ENCODE measurements at places on chromosomes 5 and 9.
A peak's percentile ranks its signal among the peaks of the same experiment; 100 is the strongest.

DNA sequence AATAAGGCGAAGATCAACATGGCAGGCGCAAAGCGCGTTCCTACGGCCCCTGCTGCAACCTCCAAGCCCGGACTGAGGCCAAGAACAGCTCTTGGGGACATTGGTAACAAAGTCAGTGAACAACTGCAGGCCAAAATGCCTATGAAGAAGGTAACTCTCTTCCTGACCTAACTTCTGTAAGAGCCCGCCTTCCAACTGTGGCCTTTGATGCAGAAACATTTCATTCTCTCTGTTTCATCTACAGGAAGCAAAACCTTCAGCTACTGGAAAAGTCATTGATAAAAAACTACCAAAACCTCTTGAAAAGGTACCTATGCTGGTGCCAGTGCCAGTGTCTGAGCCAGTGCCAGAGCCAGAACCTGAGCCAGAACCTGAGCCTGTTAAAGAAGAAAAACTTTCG is 979 bp downstream of the CCNB1 start:
- DNase-seq, result no peak

DNA sequence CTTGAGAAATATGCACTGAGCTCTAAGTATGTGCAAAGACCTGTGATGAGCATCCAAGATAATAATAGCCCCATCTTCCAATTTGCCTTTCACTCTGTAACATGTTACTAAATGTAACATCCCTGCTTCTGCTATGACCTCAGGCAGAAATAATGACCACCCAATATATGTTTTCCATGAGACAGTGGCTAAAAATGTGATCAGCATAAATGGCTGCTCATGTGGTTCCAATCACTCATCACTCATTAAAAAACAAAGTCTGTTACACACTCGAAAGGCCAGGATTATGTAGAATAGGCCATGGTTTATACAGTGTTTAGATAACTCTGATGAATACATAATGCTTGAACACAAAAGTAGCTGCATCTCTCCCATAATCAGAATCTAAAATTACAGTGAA is 71.4 kb upstream of the MOCS2 start:
- no peak for DNase-seq

- DNase-seq, result peak; percentile 7
Observed at GRCh38 chr5:161676103-161676502, 9.4 kb upstream of the GABRA6 start.

GRCh38 chr5:147887026-147887627 is 8.6 kb downstream of the SCGB3A2 start:
- no peak for DNase-seq

- no peak for DNase-seq
Observed at GRCh38 chr9:98249771-98250170, 5.7 kb downstream of the TBC1D2 start.

GRCh38 chr5:142811866-142812557 is 41.8 kb downstream of the ARHGAP26 start:
- no peak for DNase-seq

DNA sequence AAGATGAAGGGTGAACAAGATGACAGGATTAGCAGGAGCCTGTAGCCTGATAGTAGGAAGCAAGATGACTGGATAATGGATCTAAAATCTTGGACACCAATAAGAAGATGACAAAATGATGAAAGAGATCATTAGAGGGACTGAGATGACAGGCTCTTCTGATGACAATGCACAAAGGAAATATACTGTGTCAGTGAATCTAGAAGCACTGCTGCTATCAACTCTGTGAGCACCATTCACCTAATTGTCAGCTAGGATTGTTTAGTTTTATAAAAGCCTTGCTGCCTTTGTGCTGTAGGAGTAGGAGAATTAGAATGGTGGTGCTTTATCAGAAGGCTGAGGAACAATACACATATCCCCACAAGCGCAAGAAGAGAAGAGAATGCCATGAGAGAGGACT is 1127.8 kb downstream of the DTWD2 start:
- no peak for DNase-seq

- no peak for DNase-seq
Observed at GRCh38 chr9:74711341-74711740, 176.4 kb downstream of the TRPM6 start.

- DNase-seq, result no peak
Observed at GRCh38 chr5:169181814-169182213, 119.1 kb downstream of the SLIT3 start.

- no peak for DNase-seq
Observed at GRCh38 chr5:109566361-109566760, 123.4 kb upstream of the MAN2A1 start.

GRCh38 chr5:98639274-98639673 is 134.2 kb upstream of the RGMB start:
- DNase-seq, result no peak

- no peak for DNase-seq
Observed at GRCh38 chr9:133913571-133914369, 78.4 kb downstream of the VAV2 start.

Measured in GM10248 (cell line).